ENCODE measurements at places on chromosomes 3 and 15.

- no peak for DNase-seq
Observed at GRCh38 chr3:165859061-165859460, 21.8 kb upstream of the BCHE start.

DNA sequence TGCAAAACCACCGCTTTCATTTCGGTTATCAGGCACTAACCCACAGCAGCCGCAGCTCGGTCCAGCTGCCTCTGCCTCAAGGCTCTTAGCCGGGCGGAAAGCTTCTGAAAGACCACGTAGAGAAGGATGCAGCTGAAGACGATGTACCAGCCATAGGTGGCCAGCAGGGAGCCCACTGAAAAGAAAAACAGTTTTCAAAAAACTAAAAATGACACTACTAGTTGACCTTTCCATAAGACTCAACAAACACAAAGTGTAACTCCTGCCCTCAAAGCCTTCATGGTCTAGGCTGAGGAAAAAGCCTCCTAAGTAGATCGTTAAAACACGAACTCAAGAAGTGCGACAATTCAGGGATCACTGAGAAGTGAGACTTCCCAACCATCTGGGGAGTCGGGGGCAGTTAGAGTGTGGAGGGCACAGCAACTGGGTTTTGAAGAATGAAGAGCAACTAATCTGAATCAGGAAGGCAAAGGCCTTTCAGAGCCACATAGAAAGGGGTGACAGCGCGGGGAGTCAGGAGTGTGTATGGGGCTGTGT lies 716 bp downstream of the SELENOS start:
- DNase-seq, result peak; percentile 47

- DNase-seq, result no peak
Observed at GRCh38 chr15:76905855-76906254, 715 bp upstream of the SCAPER start.

DNA sequence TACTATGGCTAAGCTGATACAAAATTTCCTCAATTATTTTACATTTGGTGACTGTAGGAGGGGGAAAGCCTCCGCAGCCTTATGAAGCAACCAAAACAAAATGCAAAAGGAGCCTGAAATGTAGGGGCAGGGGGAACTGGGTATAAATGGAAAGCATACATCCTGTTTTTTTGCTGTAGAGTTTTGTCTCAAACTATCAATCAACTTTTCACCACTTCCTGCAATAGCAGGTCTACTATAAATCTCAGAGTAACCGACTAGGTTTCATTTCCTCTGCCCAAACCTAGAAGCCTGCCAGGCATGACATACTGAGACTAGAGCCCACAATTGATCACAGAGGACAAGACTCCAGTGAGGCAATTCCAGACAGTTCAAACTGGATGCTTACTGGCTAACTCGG lies 91.3 kb downstream of the SHQ1 start:
- no peak for DNase-seq

DNA sequence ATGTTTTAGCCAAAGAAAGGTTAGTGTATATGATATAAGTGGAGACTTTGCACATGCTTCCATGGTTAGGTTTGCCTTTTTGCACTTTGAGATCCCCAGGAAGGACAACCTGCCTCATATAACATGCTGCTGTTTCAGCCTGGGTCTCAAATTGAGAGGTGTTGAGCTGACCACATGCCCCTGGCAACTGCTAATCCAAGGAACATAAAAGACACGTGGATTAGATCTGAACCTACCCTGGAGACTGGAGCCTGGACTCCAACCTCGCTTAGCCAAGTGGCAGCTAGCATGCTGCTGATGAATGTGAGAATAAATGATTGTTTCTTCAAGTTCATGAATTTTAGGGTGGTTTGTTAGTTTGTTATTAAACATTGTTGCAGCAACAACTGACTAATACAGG lies 301.8 kb upstream of the TBC1D5 start:
- DNase-seq, result no peak

Measured in astrocyte of the spinal cord (primary cell).